ENCODE measurements at places on chromosomes 2 and 18. TPM values are rescaled to one million over a fixed set of nuclear protein-coding genes. Genes with fewer than 3 reads are reported as not detected.

The ABCG5 gene
- not detected for total RNA-seq

The HMSD gene
- total RNA-seq: not detected

The ACTR2 gene
- 109 TPM for total RNA-seq

The GTF3C2 gene
- total RNA-seq: 52.6 TPM

The STARD6 gene
- 0.33 TPM for total RNA-seq

The ANKRD30BL gene
- not detected for total RNA-seq

The SRBD1 gene
- 15.3 TPM for total RNA-seq

The ITGAV gene
- total RNA-seq: 439 TPM

The LINC00305 gene
- total RNA-seq: not detected

The MFSD2B gene
- not detected for total RNA-seq

Data from vein endothelial cell (primary cell).